Stimulated activated CD8-positive, alpha-beta memory T cell treated with anti-CD3 and anti-CD28 coated beads, Interleukin-4, amount 100 ng/mL, for 4 hours (primary cell): ENCODE measurements at places on chromosomes 3 and 15.

DNA sequence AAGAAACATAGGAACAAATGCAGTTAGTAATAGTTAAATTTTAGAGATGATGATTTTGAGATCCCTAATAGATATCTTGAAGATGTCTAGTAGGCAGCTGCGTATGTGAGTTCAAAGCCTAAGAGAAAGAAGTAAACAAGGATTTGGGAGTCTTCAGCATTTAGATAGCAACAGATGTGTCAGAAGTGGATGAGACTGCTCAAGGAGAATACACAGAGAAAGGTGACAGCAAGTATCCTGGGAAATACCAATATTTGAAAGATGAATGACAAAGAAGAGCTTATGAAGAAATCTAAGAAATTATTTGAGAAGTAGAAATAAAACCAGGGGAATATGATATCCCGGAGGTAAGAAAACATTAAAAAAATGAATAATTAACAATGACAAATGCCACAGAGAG, 130.9 kb downstream of the PCCB start:
- no peak for DNase-seq

- no peak for DNase-seq
Measured at GRCh38 chr3:147930232-147930807, 521.2 kb downstream of the ZIC1 start.

- DNase-seq: no peak
Measured at GRCh38 chr3:28564211-28564610, 215.6 kb upstream of the AZI2 start.

GRCh38 chr15:97087006-97087741, 756.7 kb downstream of the NR2F2 start:
- no peak for DNase-seq

- DNase-seq: peak; percentile 36
Measured at GRCh38 chr3:183766745-183767606, 58.4 kb downstream of the MAP6D1 start.
